Type B pancreatic cell (in vitro differentiated cells): ENCODE measurements at places on chromosomes 1 and 21. TPM values are rescaled to one million over a fixed set of nuclear protein-coding genes. Genes with fewer than 3 reads are reported as not detected.

DNA sequence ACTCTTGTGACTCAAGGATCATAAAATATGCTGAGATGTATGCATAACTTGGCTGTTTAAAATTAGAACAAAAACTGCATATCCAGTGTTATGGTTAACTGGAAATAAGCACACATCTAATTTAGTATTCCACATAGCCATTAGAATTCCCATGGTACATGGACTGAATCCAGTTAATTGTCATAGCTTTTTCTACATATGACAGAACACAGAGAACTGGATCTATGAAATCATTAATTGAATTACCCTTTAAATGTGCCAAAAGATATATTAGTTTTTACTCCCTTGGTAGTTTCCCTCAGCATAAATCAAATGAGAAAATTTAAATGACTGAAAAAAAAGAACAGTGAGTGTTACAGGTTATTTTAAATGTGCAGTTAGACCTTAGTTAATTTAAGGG lies 395.9 kb downstream of the NCAM2 start:
- DNase-seq, result no peak

- no peak for DNase-seq
These were observed 8.5 kb downstream of the PRCC start for GRCh38 chr1:156775799-156776198.

CYP4A11 gene
- not detected in 2 replicates for total RNA-seq

DNA sequence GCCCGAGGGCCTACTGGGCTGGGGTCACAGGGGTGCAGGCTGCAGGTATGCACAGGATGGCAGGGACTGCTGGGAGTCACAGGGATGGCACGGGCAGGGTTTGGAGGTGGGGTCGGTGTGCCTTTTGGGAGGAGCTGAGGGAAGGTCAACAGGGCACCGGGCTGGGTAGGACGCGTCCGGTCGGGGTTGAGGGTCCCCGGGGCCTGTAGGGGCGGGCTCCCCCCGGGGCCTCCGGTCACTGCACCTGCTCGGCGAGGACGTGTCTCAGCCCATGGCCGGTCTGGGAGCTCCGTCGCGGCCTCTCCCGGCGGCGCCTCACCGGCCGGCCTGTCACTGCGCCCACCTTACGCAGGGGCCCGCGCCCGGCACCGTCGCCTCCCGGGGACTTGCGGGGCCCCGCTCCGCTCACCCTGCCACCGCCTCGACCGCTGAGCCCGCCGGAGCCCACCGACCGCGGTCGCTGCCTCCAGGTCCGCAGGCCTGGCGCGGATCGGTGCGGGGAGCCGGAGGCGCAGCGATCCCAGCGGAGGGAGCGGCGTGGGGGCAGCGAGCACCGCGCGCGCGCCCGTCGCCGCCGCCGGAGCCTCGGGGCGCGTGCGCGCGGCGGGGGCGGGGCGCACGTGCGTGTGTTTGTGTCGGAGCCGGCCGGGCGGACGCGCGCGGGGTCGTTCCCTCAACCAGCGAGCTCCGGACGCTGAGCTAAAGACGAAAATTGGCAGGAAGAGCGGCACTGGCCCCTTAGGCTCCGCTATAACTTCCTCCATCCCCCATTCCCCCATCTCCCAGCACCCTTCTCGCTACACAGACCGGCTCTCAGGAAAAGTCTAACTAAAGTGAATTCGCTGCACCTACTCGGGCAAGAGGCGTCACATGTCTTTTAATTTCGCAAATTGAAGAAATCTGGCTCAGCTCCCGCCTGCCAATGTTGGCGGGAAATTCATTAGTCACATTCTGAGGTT lies at the start of gene AMIGO1:
Gene AMIGO1, minus strand, starts transcription at position 552 of the 959 bp plus-strand sequence. CDS start 815 bp downstream, outside the sequence.
- DNase-seq, result no peak

GRCh38 chr1:41528106-41528505 lies 43.6 kb upstream of the EDN2 start:
- DNase-seq, result no peak

- no peak for DNase-seq
These were observed 78.5 kb downstream of the BRINP2 start for GRCh38 chr1:177249231-177249630.

FCRL5 gene
- total RNA-seq, result 0.24 TPM in 1 of 2 replicates, not detected in the other

DNA sequence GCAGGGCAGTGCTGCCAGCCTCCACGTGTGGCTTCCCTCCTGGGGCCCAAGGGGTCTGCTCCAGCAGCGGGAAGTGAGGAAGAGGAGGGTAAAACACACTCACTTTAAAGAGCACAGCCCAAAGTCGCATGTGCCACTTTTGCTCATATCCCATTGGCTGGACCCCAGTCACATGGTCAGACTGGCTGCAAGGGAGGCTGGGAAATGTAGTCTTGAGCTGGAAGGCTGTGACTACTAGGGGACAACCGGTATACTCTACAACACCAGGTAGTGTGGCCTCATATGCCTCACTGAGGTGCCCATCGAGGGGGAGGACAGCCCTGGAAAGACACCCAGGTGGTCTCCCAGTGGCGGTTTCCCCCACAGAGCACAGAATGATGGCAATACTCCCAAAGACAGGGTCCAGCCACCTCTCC lies 45.2 kb downstream of the CAMK2N1 start:
- no peak for DNase-seq

CYYR1 gene
- total RNA-seq, result 5.2 and 21.6 TPM in 2 replicates

DNA sequence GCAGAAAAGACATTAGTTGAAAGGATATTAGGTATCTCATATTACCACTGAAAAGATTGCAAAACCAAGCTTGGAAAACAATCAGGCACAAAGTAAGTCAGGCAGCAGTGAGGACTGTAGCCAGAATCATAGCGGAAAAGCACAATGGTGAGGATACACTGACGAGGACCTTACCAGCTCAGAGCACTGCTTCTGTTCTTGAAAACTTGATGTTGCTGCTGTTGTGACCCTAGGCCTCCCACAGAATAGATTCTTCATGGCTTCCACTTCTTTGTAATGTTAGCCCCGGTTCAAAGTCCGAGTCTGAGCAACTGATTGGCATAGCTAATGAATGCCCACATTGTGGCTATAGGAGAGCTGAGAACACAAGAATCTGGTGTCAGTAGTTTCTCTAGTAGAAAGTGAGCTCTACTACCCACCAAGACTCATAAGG lies 45.2 kb upstream of the LRRC8C start:
- DNase-seq, result no peak

DNA sequence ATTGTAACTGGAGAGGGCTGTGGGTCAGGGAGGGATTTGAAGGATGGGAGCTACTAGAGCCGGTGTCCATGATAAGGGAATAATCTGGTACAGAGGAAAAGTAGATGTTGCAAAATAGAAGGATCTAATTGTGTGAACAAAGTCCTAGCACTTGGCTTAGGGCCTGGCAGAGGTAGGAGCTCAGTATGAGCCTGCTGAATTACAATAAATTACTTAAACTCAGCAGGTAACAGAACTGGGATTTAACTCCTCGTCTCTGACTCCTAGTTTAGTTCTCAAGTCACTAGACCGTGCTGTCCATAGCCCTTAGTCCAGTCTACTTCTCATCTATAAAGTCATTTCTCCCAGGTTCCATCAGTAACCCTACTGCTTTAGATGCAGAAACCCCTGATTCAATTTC lies 120.2 kb downstream of the LRRC53 start:
- DNase-seq, result no peak

TRIM33 gene
- 45.8 and 46.6 TPM in 2 replicates for total RNA-seq

DNA sequence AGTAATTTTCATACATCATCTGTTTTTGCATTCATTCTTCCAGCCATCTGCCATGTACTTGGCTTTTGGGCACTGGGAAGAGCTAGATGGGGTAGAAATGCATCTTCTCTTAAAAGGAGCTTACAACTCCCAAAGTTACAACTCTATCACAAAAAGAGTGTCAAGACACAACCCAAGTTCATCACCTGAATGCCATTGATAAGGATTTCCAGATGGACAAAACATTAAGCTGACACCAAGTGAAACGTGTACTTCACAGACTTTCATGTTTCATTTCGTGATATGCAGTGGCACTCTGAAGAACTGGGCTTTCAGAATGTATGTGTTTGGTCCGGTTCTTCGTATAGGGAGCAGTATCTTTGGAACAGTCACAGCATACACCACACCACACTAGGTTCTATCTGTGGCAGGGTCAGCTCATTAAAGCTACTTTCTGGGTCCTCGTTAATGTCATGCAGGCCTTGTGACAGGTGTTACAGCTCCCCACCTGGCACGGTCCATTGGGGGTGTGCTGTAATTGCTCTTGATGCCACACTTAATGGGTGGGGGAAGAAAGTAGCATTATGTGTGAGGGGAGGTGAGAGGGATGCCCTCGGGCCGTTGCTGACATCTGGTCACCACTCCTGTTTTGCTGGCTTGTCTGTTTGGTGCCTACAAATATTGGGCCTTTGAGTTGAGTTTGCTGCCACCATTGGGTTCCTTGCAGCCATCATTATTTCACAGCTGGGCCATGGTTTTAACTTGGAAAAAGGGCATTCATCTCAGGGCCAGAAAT lies 164.9 kb downstream of the NFIA start:
- no peak for DNase-seq

GRCh38 chr1:236143104-236143948 lies 987 bp downstream of the GPR137B start:
- no peak for DNase-seq

DNA sequence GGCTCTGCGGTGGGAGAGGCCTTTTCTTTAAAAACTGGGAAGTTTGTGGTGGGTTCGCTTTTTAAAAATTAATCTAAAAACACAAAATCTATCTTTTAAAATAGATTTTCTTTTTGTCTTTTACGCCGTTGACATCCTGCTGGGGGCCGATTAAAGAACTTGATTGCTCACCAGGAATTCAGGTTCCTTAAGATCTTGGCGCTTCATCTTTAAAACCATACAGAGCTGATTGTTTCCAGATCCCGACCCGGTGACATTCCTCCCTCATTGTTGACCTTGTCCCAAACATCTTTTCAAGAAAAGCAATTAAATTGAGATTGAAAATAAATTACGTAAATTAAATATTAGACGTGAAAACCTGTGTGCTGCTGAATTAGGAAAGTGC lies 546 bp upstream of the ZNF697 start:
- DNase-seq, result no peak

DNA sequence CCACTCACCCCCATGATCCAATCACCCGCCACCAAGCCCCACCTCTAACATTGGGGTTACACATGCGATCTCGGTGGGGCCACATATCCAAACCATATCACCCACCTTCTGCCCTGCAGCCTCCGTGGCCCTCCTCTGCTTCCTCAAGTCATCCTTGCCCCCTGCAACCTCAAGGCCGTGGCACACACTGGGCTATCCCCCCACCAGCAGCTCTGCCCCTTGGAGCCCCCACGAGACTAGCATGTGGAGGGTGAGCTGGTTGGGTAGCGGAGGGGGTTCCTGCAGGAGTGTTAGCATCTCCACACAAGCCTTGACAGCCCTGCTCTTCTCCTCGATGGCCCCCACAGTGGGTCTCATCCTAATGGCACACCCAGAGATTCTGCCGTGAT lies 100.8 kb downstream of the TOMM20 start:
- DNase-seq, result no peak

DDR2 gene
- 1.8 and 54.4 TPM in 2 replicates for total RNA-seq

DNA sequence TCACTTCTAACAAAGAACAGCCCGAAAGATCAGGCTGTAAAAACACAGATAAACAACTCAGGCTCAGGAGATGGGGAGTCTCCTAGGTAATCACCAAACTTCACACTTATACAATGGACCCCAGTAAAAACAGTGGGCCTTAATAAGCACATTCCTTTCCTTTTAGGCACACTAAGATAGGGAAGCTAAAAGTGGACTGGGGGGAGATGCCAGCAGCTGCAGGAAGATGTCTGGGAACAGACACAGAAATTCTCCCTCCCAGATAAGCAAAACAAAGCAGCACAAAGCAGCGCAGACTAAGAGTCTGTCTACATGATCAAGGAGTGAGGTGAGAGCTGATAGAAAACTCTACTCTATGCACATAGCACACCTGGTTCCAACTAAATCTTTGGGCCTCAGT lies 29.0 kb upstream of the CTBS start:
- DNase-seq, result no peak

- peak; percentile 37 for DNase-seq
These were observed 42.6 kb upstream of the KCNA10 start for GRCh38 chr1:110561596-110561995.

DNA sequence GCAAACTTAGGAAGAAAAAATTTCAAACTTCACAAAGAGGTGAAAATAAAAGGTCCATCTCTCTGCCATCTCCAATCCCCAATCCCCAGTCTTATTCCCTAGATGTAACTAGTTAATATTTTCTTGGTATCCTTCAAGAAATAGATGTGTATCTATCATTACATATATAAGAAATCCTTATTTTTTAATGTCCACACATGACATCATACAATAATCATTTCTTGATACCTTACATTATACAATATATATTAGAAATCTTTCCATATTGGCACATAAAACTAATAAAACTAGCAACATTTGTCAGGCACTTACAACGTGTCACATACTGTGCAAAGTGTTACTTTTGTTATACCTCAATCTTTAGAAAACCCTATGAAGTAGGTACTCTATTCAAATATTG lies 16.2 kb downstream of the DOCK7 start:
- DNase-seq, result no peak
